ENCODE measurements at places on chromosomes 7 and 10.

- no peak for DNase-seq
Observed at GRCh38 chr10:15433850-15434537, 62.9 kb upstream of the FAM171A1 start.

DNA sequence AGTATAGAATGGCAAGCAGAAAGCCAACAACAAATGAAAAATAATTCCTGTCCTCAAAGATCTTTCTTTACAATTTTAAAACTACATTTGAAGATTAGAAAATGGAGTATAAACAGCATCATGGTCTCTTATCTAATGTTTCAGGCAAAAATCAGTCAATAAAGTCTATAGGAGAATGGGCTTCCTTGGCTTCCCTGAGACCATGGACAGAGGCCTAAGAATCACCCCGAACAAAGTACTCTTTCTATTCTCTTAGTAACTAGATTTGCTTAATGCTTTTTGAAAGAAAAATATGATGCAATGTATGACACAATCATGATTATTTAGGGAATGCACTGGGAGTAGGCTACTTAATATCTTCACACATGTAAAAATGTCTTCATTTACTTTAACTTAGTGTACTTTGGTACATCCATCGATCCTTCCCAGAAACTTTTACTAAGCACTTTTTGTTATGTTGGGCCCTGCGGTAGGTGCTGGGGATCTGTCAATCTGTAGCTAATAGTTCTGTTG lies 17.3 kb downstream of the GRM3 start:
- no peak for DNase-seq

DNA sequence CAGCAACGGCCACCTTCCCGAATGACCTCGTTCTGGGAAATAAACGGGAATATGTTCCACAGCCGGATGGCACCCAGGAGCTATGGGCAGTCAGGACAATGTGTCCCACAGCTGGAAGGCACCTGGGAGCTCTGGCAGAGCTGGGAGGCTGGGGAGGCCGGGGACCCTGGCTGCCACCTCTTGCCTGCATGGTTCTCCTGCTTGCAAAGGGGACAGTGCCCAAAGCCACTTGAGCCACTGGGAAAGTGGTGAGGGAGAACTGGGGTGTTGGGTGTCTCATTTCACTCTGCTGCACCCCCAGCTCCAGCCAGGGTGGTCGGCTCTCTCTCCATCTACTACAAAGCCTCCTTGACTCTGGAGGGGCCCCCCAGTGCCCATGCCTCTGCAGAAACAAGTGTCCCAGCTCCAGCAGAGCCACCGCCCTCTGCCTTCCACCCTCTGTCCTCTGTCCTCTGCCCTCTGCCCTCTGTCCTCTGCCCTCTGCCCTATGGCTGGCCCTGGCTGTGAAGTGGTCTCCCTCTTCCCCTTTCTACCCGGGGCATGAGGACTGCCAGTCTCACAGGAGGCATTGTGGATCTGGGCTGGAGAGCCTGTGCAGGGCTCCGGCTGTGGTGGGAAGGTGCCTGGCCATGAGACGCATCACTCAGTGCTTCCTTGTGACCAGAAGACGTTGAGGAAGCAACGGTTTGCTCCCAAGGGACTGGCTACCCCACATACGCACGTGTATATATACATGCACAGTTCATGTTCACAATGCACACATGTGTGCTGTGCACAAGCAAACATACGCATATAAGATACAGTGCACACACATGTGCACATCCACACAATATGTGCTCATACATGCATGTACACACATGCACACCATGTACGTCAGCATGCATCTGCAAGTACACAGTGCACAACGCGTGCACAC lies 21.5 kb upstream of the INPP5A start:
- peak; percentile 8 for DNase-seq

- DNase-seq, result no peak
Observed at GRCh38 chr10:36700123-36700522, 425.3 kb upstream of the ANKRD30A start.

DNA sequence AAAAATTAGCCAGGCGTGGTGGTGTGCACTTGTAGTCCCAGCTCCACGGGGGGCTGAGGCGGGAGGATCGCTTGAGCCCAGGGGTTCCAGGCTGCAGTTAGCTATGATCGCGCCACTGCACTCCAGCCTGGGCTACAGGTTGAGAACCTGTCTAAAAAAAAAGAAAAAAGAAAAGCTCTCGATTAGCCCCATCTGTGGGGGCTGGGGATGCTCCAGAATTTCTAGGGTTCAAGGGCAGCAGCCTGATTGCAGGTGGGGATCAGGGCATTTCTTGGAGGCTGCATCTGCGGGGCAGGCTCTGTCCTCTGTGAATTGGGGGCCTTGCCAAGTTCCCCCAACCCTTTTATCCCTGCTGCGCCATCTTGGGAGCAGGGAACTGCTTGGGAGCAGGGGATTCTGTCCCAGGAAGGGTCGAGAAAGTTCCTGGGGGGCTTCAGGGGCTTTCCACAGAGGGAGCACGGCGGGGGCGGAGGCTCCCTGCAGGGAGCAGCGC lies 651 bp upstream of the ARPC1A start:
- no peak for DNase-seq

GRCh38 chr7:80826520-80827238 lies 92.2 kb downstream of the SEMA3C start:
- no peak for DNase-seq

DNA sequence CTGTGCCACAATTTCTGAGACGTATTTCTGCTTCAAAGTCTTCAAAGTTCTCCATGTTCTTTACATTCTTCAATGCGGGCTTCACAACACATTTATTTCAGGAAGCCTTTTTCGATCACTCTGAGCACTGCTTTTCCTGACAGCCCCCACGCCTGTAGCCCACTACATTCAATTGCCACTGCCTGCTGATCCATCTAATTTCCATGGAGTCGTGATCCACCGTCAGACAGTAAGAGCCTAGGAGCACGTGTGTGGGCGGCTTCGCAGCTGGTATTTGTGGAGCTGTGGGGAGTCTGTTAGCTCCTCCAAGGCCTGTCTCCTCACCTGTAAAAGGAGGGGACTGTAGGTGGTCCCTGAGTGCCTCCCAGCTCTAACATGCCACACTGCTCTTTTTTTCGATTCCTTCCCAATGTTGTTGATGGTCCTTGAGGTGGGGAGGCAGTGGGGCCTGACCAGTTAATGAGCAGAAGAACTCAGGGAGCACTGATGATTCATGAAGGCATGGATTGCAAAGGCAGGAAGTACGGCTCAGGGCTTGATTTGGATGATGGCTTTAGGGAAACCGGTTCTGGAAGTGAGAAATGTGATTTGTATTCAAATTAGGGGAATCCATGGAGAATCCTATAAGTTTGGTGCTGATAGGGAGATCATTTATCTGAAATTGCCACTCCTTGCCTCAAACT lies 401.1 kb upstream of the PODXL start:
- no peak for DNase-seq

- DNase-seq, result no peak
Observed at GRCh38 chr10:17880601-17881000, 71.1 kb upstream of the SLC39A12 start.

DNA sequence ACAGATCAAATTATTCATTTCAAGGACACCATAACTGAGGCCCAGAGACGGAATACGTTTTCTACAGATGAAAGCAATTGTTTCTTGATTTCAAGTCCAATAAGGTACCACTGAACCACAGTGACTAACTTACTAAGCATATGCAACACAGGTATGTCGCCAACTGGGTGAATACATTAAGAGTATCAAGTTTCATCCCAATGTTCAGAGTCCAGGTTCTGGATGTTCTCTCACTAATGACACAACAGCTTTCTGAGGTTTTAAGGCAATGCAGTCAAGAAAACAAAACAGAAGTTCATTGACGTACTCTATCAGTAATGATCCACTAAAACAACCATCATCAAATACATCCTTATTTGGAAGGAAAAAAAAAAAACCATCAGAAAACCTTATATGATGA lies 35.8 kb downstream of the NSUN6 start:
- DNase-seq, result no peak

- DNase-seq, result no peak
Observed at GRCh38 chr7:117908031-117908795, 35.0 kb upstream of the CTTNBP2 start.

- DNase-seq, result no peak
Observed at GRCh38 chr7:81645435-81645834, 124.4 kb downstream of the HGF start.

GRCh38 chr10:63603709-63604445 lies 82.7 kb downstream of the REEP3 start:
- DNase-seq, result no peak

DNA sequence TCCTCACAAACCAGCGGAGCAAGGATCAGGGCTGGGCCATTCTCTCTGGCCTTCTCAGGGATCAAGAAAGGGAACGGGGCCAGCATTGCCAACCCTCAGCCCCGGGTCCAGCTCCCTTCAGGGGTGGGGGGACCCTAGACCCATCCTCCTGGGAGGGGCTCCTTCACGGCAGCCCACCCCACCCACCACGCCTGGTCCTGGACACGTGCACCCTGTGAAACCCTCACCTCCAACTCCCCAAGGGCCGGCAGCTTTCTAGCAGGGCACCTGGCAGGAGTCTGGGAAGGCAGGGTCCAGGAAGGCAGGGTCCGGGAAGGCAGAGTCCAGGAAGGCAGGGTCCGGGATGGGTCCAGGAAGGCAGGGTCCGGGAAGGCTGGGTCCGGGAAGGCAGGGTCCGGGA lies 46.6 kb upstream of the ADGRA1 start:
- DNase-seq, result no peak

Measured in transverse colon (tissue), 4 donors.